ENCODE measurements at places on chromosomes 11 and 22.

- no peak for DNase-seq
Observed at GRCh38 chr22:46007848-46008261, 30.9 kb upstream of the WNT7B start.

- DNase-seq: no peak
Observed at GRCh38 chr11:32831221-32831620, 1.5 kb downstream of the PRRG4 start.

DNA sequence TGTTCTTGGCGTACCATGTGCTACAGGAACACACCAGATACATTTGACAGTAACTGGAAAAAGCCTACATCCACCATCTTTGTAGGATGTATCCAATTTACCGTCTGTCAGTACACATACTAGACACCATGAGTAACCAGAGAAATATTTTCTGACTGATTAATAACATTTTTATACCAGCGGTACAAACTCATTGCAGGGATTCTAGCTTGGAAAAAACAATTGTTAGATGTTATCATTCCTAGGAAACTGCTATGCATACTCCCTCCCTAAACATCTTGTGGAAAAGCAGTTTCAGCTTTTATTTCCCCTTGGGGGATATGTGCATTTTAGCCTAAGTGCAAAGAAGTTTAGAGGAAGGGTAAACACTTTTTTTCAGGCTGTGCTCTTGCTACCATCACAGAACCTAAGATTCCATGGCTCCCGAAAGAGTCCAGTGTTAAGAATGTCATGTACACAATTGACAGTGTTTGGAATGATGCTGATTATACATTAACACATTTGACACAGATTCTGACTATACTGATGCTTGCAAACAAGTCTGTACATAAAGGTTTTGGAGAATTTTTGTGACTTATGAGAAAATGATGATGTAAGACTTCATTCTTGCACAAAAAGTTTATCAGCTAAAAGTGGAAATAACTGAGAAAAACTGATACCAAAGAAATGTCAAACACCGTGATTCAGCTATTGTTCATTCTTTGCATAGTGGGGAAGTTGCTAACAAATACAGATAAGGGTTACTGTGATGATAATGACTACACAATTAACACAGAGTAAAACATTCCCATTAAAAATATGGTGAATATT, 23.7 kb downstream of the NCF4 start:
- DNase-seq: no peak

- DNase-seq: no peak
Observed at GRCh38 chr22:36387709-36387958, 133 bp downstream of the MYH9 start.

DNA sequence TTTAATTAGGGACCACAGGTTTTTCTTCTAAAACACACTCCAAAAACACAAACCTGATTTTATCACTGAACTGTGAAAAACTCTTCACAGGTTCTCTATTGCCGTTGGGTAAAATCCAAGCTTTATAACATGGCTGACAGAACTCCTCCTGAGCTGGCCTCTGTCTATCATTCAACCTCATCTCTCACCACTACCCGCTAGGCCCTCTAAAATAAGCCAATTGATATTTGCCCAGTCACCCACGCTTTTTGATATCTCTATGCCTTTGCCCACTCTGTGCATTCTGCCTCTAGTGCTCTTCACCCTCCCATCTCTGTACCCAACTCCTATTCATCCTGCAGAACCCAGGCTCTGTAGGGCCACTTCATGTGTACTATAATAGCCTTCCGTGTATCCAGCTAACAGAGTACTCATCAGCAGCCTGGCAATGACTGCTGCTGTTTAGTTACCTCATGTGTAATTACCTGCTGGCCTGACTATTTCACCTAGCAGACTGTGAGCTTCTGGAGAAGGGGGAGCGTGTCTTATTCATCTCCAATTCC, 1.1 kb upstream of the CNGA4 start:
- no peak for DNase-seq

GRCh38 chr22:30327864-30328345, 1.2 kb upstream of the TBC1D10A start:
- DNase-seq: no peak

- DNase-seq: no peak
Observed at GRCh38 chr11:121722431-121723245, 269.9 kb upstream of the SORL1-AS1 start.

GRCh38 chr11:11864803-11865202, 23.0 kb downstream of the USP47 start:
- DNase-seq: no peak

DNA sequence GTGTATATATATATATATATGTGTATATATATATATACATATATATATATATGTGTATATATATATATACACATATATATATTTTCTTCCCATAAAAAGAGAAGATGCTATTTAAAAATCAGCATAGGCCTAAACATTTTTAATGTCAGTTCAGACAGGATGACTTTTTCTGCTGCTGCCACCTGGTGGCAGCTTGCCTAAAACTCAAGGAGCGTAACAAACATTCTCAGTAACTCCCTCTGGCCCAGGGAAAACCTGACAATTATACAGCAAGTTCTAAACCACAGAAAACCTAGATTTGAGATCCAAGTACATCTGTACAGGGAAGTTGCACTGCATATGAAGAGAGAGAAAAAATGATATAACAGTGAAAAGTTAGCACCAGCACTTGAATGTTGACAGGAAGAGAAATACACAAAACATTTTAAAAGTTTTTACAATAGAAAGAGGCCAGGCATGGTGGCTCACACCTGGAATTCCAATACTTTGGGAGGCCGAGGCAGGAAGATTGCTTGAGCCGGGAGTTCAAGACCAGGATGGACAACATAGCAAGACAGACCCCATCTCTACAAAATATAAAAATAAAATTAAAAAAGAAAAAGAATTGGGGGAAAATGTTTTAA, 16.6 kb downstream of the OR8A1 start:
- DNase-seq: no peak

DNA sequence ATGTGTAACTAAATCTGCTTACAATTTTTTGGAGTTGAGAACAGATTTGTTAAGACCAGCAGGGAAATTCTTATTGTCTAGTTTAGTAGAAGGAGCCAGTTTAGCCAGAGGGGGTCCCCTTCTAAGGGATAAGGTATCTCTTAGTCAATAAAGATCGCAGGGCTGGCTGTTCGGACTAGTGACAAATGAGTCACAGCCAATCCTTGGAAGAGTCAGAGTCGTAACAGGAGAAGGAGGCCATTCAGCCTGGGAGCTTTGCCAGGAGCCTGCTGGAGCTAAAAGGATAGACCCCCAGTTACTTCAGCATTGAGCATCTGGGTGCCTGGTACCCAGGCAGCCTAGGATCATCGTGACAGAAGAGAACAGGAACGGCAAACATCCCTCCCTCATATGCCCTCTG, 191.6 kb upstream of the ARHGAP20 start:
- DNase-seq: no peak

DNA sequence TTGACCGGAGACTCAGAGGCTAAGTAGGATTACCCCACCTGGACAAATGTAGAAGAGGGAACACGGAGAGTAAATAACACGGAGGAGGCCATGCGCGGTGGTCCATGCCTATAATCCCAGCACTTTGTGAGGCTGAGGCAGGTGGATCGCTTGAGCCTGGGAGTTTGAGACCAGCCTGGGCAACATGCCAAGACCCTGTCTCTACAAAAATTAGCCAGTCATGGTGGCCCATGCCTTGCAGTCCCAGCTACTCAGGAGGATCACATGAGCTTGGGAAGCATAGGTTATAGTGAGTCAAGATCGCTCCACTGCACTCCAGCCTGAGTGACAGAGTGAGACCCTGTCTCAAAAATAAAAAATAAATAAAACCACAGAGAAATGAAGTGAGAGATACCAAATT, 53.9 kb downstream of the AMOTL1 start:
- DNase-seq: no peak

- no peak for DNase-seq
Observed at GRCh38 chr11:71140206-71140919, 112.0 kb downstream of the SHANK2 start.

DNA sequence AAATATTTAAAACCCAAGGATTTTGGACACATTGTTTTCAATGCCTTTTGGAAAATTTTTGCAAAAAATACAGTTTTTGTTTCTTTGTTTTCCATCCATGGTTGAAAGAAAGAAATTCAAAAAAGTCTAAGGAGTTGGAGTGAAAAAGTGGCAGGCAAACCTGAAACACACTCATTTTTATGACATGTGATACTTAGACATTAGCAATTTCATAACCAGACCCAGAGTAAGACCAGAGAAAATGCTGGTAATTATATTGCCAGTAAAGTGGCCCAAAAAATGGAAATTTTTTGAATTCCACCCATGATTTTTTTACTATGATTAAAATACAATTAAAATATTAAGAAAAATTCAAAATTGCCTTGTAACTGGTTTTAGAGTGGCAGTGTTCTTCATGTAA, 128.2 kb downstream of the SLC17A6 start:
- DNase-seq: no peak

- no peak for DNase-seq
Observed at GRCh38 chr11:95715777-95716241, 73.8 kb downstream of the FAM76B start.

DNA sequence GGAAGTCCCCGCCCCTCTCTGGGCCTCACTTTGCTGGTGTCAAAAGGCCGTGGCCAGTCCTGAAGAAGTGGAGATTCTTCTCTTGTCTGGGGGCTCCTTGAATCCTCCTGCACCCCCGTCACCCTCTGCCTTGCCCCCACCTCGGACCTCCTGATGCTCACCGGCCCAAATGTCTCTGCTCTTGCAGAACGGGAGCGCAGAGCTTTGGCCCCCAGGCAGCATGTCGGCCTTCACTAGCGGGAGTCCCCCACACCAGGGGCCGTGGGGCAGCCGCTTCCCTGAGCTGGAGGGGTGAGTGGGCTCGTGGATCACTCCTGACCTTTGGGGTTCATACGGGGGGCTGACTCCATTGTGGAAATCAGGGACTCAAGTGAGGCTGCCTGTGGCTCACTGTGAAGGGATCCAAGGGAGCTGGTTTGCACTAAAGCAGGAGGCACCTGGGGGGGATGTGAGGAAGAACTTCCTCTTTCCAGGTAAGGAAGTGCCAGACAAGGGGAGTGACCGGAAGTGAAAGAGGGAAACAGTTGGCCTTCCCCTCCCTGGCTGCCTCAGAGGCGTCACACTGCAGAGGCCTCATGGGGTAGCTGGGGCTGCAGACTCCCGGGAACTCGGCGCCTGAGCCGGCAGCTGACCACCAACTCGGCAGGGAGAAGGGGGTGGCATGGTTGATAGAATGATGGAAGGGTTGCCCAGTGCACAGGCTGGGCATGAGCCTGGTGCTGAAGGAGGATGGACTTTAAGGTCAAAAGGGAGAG, 23.1 kb downstream of the CSF2RB start:
- DNase-seq: no peak

GRCh38 chr22:48173773-48174160, 1411.3 kb downstream of the TBC1D22A start:
- no peak for DNase-seq

DNA sequence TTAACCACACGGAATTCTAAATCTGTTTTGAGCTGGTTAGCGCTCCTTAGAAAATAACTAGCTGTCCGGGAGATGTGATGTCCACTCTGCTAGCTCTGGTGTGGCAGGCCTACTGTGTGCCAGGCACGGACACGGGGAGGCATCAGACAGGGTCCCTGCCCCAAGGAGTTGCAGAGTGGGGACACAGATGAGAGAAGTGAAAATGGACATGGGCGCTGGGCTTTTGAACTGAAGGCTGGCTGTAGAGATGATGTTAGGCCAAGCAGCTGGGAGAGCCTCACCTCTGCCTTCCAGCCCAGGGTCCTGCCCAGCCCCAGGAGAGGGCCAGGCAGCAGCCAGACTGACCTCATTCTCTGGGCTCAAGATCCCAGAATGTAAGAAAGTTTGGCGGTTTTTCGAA, 368.6 kb downstream of the CTTN start:
- DNase-seq: no peak

DNA sequence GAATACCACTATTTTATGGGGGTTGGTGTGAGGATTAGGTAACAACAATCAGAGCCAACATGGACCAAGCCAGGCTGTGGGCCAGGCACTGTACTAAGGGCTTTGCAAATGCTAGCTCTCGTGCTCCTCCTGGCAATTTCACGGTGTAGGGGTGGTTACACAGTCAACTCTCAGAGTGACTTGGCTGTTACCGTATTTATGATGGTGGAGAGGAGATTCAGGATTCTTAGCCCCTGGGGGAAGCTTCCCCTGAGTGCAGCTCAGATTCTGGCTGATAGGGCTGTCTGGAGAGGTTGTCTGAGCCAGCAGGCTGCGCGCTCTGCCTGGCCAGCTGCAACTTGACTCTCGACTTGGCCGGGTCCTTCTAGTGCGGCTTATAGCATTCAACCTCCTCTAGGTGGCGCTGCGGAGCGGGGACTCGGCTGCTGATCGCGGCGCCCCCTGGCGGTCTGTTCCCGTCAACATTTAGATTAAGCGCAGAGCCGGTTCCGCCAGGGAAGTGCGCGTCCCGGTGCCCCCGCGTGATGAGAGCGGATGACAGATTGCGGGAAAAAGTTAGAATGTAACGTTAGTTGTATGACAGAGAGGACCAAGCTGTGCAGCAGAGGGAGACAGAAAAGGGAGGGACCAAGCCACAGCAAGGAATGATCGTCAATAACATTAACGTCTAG, 4.5 kb upstream of the NCF4 start:
- DNase-seq: peak; percentile 100

GRCh38 chr11:69008737-69009440, 4.2 kb downstream of the MRGPRF start:
- DNase-seq: no peak

DNA sequence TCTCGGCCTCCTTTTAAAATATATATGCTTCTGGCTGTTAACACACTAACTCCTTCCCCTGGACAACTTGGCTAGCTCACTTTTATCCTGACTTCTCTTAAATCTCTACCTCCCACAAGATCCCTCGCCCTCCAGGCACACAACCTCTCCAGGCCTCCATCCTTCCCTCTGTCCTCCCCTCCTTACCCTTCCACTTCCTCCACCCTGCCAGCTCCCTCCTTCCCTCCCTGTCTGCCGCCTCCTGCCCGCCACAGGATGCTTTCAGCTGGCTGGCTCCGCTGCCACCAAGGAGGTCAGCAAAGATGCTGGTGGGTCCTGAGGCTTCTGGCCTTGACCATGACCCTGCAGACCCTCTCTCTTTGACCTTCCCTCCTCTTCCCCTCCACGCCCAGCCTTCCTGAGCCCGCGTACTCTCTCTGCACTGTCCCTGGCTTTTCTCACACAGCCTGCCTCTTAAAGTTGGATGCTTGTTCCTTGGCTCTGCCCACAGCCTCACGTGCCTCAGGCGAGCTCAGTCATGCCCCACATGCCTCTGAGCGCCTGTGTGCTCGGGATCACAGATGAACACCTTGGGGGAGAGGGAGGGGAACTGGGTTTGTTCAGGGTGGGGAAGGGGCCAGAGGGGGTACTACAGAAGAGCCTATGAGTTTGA, 6.7 kb downstream of the NFAM1 start:
- no peak for DNase-seq

GRCh38 chr22:16953206-16954059, 54.6 kb downstream of the GAB4 start:
- DNase-seq: no peak
